ENCODE measurements at places on chromosomes 6 and 20.

DNA sequence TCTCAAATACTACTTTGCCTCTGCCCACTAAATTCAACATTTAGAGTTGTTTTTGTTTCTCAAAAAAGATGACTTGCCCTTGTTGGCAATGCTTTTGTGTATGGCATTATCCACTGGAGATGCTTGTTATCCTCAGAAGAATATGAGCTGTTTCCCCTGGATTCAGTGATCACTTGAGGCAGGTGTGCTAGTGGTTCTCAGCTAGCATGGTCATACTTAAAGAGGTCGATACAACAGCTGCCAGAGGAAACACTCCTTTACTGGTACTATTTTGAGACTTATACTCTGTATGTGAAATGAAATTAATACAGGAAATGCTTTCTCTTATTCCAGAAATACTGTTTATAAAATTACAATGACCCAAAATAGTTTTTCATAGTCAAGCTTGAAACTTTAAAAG lies 122.5 kb downstream of the HIVEP1 start:
- DNase-seq, result no peak

DNA sequence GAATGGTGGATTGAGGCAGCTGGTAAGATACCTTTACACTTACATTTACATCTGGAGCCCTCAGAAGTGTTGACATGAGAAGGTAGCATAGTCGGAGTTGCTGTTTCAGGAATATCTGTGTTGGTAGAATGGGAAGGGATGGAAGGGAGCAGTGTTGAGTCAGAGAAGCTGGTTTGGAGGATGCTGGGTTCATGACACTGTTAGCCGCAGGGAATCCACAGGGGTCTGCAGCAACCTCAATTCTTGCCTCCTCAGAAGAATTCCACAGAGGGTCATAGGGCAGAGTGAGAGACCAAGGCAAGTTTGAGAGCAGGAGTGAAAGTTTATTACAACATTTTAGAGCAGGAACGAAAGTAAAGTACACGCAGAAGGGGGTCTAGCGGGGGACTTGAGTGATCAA lies 536.8 kb downstream of the QKI start:
- no peak for DNase-seq

DNA sequence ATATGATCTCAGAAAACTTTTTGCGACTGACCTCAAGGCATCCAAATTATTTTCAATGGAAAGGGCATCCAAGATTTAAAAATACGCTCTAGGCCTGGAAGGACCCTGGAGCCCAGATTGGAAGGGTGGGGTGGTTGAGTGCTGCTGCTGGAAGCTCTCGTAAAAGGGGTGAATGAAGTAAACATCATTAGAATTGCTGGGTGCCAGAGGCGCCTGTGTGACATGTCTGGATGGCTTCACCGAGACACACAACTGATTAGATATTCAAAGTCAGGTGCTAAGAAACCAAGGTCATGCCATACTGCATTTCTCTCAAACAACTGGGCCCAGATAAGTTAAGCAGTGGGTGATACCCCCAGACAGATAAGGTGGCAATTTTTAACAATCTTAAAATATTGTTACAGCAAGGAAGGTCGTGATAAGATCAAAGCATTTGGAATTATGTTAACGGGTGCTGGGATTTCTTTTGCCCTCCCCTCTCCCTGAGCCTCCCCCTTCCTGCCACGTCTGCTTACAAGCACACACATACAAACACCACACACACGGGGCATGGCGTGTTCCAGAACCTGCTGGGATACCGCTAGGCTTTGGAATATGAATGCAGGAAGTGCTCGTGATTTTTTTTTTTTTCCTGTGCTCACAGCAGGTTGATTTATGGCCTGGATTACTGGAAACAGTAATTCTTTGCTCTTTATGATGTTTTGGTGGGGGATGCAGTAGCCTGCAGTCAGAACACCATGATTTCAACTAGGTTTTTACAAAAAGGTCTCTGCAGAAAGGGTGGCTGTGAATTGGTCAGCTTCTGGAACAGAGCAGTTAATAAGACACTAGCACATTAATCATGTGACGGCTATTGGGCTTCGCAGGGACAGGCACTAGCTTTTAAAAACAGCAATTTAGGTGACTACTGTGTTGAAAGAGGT lies 551.2 kb downstream of the QKI start:
- DNase-seq, result no peak

DNA sequence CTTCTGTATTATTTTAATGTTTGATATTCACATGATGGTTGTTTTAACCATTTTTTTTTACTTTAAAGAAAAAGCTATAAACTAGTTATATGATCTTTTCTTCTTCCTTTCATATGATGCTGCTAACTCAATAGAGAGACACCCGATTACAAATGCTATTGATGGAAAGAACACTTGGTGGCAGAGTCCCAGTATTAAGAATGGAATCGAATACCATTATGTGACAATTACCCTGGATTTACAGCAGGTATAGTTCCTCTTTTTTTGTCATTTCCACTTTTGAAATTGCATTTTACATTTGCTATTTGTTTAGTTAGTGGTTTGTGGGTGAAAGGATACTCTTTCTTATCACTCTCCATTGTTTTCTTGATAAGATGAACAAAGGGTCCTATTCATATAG lies 176.7 kb downstream of the LAMA2 start:
- DNase-seq, result no peak

DNA sequence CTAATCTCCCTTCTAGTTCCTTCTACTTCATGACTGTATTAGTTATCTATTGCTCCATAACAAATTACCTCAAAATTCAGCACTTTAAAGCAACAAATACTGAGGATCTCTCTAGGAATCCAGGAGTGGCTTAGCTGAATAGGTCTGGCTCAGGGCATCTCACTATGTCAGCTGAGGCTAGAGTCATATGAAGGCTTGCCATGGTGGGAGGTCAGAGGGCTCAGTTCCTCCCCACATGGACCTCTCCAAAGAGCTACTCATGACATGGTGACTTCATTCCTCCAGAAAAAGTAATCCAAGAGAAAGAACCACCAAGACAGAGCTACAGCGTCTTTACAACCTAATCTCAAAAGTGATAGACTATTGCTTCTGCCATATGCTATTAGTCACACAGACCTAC lies 70.2 kb upstream of the PRND start:
- no peak for DNase-seq

- no peak for DNase-seq
Measured at GRCh38 chr6:122198922-122199321, 200.5 kb upstream of the HSF2 start.

DNA sequence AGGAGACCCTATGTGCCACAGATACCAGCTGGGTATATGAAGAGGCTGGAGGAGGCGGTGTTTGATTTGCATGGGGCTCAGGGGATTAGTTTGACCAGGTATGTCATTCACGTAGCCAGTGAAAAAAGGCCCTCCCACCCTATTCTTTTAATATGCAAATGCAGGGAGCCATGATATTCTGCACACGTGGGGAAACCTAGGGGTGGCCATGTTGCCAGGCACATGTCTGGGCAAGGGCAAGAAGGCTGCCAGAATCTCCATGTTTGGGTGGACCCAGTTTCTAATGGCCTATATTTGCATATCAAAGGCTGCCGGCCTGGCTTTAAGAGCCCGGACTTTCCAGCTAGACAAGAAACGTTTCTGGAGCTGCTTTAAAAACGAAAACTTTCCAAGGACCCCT lies 60.4 kb downstream of the SOX4 start:
- no peak for DNase-seq

DNA sequence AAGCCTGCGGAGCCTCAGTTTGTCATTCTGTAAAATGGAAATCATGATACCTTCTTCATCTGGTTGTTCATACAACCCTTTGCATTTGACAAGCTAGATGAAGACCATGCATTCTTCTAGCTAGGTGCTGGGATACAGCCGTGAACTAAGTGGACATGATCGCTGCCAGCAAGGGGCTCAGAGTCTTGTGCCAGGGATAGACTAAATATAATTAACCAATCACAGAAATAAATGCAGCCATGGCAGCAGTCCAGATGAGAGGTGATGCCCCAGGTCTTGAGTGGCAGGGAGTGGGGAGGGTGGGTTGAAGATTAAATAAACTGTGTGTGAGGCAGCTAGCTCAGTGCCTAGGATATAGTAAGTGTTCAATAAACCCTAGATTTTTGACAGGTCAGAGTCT lies 19.3 kb downstream of the JPH2 start:
- no peak for DNase-seq

- DNase-seq, result no peak
Measured at GRCh38 chr20:38804221-38804620, 1.3 kb upstream of the PPP1R16B start.

- no peak for DNase-seq
Measured at GRCh38 chr6:30397697-30398096, 52.7 kb downstream of the RPP21 start.

GRCh38 chr20:11677836-11678235 lies 239.9 kb upstream of the BTBD3 start:
- DNase-seq, result no peak

DNA sequence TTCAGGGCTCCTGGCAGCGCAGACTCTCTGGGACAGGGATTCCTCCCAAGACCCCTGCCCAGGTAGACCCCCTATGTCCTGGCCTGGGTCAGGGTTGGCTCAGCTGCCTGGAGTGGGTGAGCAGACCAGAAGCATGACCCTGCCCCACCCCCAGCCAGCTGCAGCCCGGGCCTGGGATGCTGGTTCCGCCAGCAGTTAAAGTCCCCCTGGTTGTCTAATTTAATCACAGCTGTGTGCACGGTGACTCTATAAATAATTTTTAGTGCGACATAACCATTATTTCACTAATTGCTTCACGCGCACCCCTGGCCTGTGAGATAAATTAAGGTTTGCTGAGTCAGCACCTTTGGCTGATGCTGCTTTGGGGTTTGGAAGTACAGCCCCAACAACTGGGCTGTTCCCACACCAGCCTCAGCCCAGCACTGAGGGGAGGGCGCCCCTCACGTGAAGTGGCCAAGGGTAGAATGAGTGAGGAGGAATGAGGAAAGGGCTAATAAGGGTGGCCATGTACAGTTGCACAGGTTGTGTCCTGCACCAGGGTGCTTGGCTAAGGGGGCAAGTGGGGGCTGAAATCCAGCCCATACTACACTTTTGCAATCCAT lies 26.1 kb upstream of the CDH22 start:
- no peak for DNase-seq

- DNase-seq, result no peak
Measured at GRCh38 chr6:167996424-167997199, 859 bp upstream of the KIF25 start.

- no peak for DNase-seq
Measured at GRCh38 chr20:63325021-63325471, 32.1 kb downstream of the COL20A1 start.
